Stimulated activated CD4-positive, alpha-beta T cell treated with anti-CD3 and anti-CD28 coated beads, Interleukin-15, amount 100 ng/mL, for 24 hours (primary cell): ENCODE measurements at places on chromosomes 2 and 18.

DNA sequence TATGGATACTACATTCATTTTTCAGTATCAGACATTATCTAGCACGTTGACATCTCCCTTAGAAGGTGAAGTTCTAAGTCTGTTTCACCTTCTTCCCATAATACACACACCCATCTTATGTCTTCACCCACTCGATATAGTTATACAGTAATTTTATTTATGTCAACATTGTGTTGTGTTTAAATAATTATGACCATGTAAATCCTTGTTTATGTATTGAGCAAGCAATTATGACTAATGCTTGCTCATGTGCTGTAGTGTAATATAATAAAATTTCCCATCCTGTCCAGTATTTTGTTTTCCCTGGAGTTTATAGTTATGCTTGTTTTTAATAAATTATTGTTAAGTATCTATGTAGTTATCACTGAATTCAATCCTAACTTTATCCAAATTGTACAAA is 163.2 kb downstream of the MTX2 start:
- no peak for DNase-seq

DNA sequence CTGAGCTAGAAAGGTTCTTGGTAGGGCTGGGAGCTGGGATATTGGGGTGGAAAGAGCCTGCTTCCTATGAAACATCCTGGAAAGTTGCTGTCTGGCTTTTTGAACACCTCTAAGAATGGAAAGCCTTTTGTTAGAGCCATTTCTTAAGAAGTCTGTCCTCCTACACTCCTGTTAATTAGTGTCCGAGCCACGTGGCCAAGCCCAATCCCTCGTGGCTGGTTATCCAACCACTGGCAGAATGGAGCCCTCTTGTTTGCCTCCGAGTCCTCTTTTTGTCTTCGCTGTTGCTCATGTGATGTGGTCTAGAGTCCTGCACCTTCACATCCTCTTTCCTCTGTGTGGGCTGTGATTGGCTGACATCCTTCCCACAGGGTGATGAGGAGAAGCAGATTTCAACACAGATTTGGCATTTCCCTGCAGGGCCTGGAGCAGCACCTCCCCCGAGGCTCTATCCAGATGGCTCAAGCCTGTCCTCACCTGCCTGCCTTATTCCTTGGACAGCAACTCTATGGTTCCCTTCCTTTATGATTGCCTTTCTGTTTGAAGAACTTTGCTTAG is 8.2 kb upstream of the TOGARAM2 start:
- DNase-seq: no peak

- no peak for DNase-seq
These were observed 16.8 kb downstream of the GPD2 start for GRCh38 chr2:156452971-156453370.

- no peak for DNase-seq
These were observed 42.0 kb upstream of the IL1R1 start for GRCh38 chr2:102100371-102101096.

- DNase-seq: no peak
These were observed 61.8 kb upstream of the STK17B start for GRCh38 chr2:196233021-196233804.

DNA sequence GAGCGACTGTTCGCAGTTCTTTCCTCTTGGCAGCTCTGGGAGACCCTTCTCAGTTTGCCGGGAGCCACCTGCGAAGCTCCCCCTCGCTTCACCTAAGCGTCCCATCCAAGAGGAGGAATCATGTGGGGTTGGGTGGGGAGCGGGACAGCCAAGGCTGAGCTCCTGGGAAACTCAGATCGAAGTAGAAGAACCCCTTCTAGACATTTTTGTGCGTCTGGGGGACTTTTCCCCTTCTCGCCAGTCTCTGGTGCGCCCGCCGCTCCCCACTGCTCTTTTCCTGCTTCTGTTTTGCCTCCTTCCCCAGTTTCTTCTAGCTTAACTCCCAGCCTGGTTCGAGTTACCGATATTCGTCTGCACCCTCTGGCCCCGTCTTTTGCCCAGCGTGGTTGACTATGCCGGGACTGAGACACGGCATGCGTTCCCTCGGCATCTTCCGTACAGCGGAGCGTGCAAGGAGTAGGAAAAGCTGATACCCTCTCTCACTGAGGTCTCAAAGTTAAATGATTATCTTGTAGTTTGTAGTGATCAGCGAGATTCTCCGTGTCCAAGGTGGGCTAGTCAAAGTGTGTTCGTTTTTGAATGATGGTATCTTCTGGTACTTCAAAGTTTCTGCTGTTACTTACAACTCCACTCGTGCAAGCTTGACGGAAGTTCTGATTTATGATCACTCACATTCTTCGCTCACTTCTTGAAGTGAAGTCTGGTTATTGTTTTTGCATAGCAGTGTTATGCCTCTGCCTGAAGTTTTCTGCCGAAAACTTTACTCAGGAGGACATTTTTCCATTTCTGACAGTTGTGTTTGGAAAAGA is 664 bp downstream of the CAMKMT start:
- peak; percentile 58 for DNase-seq

- DNase-seq: no peak
These were observed 82.4 kb downstream of the EXOC6B start for GRCh38 chr2:72743481-72743880.

DNA sequence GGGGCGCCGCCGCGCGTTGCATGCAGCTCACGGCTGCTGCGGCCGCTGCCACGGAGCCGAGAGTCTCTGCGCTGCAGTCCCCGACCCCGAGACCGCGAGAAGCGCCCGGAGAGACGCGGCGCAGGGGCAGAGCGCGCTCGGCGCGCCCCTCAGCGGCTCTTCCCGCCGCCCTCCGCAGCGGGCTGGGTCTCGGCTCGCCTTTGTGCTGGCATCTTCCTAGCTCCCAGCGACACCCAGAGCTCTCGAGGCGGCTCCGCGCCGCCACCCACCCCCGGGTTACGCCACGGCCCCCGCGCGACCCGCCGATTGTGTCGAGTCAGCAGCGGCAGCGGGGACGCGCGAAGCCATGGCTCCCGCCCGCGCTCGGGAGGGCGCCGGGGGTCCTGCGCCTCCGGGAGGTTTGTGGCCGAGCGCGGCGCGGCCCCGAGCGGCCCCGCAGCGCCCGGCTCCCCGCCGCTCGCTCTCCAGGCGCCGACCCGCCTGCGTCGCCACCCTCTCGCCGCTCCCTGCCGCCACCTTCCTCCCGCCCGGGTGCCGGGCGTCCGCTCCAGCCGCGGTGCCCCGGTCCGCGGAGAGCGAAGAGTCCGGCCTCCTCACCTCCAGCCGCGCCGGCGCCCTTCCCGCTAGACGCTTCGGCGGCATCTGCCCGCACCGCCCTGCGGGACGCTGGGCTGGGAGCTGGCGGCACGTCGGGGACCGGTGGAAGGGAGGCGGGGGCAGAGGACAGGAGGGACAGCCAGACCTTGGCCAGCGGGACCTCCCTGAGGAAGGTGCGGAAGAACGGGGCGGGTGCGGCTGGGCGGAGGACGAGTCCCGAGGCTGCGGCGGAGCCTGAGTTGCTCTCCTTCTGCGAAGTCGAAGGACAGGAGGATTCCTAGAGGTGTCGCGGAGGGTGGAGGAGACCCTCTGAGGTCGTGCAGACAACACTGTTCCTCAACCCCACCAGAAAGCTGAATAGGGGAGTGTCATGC is 46.3 kb upstream of the CCDC150 start:
- DNase-seq: peak; percentile 49

DNA sequence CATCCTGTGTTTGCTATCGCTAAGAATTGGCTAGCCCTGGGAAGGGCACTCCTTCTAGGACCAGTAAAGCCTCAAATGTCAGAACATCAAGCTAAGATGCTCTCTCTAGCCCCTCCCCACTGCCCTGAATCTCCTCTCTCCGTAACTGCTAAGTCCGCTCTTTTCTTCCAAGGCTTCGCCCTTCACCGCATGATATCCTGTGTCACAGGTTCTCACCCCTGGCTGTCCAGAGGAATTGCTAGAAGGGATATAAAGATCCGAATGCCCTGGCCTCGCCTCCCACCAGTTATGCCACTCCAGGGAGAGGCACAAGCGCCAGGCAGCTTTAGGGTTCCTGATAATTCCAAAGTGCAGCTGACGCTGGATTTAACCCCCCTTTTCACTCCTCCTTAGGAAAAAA is 17.1 kb upstream of the GPR45 start:
- no peak for DNase-seq

- DNase-seq: no peak
These were observed 47.7 kb upstream of the TMEM247 start for GRCh38 chr2:46431481-46432235.
